Stimulated activated CD8-positive, alpha-beta memory T cell treated with anti-CD3 and anti-CD28 coated beads, Interleukin-7, amount 100 ng/mL, for 24 hours (primary cell): ENCODE measurements at places on chromosomes 2 and 18.

GRCh38 chr2:238263204-238264071 is 23.6 kb upstream of the HES6 start:
- DNase-seq: peak; percentile 35

GRCh38 chr18:67455890-67456501 is 60.5 kb downstream of the DSEL start:
- no peak for DNase-seq

DNA sequence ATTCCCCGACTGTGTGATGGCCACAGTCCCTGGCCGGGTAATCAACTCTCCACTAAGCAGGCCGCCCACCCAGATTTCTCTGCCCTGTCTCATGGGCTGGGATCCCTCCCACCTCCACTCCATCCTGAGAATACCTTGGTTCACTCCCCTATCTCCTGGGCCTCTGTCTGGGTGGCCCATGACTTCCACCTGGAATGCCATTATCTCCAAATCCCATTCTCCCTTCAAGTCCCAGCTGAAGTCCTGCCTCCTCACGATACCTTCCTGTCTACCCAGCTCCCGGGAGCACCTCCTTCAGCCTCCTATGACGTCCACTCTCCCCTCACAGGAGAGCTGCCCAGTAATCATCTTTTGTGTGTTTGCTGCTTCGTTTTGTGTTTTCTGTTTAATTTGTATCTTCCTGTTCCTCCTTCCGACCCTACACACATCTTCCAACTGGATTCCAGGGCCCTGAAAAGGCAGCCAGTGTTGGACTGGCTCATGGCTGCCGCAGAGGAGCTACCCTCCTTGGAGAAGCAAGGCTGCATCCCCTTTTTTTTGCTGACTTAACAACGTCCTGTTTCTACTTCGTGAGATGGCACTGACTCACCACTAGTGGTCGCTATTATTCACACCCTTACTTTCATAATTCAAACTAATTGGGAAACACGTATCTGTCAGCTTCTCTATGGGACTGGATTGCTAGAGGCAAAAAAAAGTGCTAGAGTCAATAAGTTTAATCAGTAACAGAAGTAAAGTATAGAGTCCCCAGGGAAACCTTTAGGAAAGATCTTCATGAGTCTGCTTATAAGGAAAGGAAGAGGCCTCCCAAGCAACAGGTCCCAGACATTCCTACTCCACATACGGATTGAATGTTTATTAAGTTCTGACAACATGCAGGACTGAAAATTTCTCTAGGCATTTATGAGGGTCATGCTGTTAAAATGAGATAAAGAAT is 171.9 kb upstream of the GATA6 start:
- no peak for DNase-seq

DNA sequence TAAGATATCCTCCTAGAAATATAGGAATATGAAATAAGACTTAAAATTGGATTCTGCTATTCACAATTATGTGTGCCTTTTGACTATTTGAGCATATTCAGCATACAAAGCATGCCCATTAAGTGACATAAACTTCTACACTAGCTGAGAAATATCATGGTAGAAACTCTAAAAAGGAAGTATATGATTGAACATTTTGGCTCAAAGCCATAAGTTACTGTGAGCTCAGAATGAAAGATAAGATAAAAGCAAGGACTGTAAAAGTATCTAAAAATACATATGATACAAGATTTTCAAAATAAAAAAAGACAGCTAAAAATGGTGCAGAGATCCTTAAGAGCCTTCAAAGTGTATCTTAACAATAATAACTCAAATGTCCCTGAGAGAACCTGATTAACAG is 340.5 kb upstream of the SLC39A10 start:
- DNase-seq: no peak

GRCh38 chr2:216584112-216584511 is 49.1 kb upstream of the IGFBP2 start:
- DNase-seq: no peak

DNA sequence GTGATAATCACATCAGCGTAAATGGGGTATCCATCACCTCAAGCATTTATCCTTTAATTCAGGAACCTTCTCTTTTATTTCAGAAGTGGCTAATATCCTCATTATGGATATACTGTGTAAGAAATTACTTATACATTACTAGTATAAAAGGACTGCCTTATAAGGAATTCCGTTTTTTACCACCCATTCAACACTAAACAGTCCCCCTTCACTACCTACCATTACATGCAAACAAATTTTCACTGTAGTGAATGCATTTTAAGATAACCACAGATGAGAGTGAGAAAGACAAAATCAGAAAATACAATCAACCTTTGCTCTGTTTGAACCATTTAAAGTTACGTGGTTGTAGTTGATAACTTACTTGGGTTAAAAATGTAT is 551.2 kb downstream of the RNF144A start:
- DNase-seq: no peak

- DNase-seq: no peak
These were observed 4.0 kb downstream of the DIPK1C start for GRCh38 chr18:74453016-74453566.

GRCh38 chr2:39379643-39380524 is 57.2 kb downstream of the MAP4K3 start:
- no peak for DNase-seq
